ENCODE measurements at places on chromosomes 6 and 20.

DNA sequence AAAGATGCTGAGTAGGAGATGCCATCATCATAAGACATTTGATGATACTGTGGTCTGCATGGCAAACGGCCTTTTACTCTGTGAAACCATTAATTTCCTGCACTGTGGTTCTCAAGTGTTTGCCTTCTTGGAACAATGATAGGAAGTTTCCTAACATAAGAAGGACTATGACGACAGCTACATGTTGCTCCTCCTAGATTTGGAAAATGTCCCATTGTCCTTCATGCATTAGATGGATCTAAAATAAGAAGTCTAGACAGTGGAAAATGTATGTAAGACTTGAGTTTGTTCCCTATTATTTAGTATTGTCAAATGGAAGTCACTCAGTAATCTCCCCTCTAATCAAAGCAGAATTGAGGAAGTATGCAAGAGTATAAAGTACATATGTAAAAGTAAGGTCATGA, 98.5 kb upstream of the TMEM170B start:
- DNase-seq, result no peak

- DNase-seq, result no peak
Observed at GRCh38 chr6:139625998-139626975, 251.8 kb upstream of the CITED2 start.

GRCh38 chr6:78511009-78511408, 356.3 kb upstream of the IRAK1BP1 start:
- no peak for DNase-seq

- no peak for DNase-seq
Observed at GRCh38 chr6:91708534-91708933, 1121.7 kb upstream of the MAP3K7 start.

DNA sequence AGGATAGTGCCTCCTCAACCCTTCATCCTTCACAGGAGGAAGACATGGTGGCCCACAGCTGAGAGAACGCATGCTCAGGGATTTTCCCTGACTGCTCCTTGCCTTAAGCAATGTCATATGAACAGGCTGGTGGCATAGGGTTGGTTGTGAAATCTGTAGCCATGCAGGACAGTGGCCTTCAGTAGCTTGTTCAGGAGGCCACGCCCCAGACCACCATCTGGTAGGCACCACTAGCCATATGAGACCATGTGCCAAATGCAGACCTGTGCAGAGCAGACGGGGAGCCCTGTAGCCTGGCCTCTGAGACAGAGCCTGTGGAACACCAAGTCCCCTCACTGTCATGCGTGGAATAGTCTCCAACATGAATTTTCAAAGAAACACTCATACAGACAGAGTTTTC, 76.5 kb downstream of the ADTRP start:
- DNase-seq, result no peak

- DNase-seq, result no peak
Observed at GRCh38 chr6:40573221-40573620, 13.9 kb downstream of the LRFN2 start.

- no peak for DNase-seq
Observed at GRCh38 chr20:20211988-20212518, 155.9 kb upstream of the INSM1 start.

All from HTR-8/SVneo (cell line).